ENCODE measurements at places on chromosomes 12 and 14.

- peaks cover 5% of the 10 kb centered on the region for H3K4me1 ChIP-seq
- H3K27me3 ChIP-seq = peaks cover 4% of the 10 kb centered on the region
- peak overlapping the region; percentile 37 for H3K4me3 ChIP-seq
- no peaks in the 10 kb centered on the region for H3K36me3 ChIP-seq
These were observed 67.9 kb upstream of the USP15 start for GRCh38 chr12:62192180-62192902.

GRCh38 chr12:124338876-124339603, 44.1 kb downstream of the RFLNA start:
- no peaks in the 10 kb centered on the region for H3K4me1 ChIP-seq
- H3K4me3 ChIP-seq = no peak overlapping the region
- no peak overlapping the region for H3K27ac ChIP-seq
- peaks cover 16% of the 10 kb centered on the region for H3K36me3 ChIP-seq
- no peaks in the 10 kb centered on the region for H3K27me3 ChIP-seq

DNA sequence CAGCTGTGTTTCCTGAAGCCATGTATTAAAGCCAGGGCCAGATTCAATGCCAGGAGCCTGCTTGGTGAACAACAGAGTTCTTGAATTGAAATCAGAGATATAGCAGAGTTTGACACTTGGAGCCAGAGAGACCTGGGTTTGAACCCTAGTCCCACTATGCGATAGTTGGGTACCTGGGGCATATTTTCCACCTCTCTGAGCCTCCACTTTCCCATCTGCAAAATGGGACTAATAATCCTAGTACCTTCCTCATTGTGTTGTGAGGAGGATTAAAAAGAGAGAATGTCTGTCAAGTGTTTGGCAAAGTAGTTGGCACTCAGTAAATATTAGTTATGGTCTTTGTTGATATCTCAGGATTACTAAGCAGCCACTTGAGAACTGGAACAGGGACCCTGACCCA, 6.0 kb upstream of the HRK start:
- H3K27me3 ChIP-seq = no peaks in the 10 kb centered on the region
- H3K4me1 ChIP-seq = no peaks in the 10 kb centered on the region
- no peaks in the 10 kb centered on the region for H3K36me3 ChIP-seq
- H3K27ac ChIP-seq = no peak overlapping the region

DNA sequence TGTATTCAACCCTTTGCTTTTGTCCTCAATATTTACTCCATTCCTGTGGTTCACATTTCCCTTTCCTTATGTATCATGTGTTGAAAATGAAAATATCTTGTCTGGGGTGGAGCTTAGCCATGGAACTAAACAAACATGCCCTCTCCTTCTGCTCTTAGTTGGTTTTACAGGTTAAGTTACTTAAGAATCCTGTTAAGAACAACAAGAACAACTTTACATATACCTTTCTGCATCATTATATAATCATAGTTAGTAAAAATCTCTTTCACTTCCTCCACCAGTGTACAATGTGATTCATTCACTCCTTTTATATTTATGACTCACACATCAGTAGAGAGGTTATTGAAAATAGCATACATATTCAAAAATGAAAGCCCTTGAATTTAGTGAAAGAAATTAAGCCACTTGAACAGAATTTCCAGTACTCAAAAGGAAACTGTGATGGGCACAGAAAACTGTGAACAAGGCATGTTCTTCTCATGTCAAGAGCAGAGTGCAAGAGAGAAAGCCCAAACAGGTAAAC, 307.7 kb downstream of the CCDC91 start:
- no peaks in the 10 kb centered on the region for H3K27me3 ChIP-seq
- no peaks in the 10 kb centered on the region for H3K4me1 ChIP-seq
- H3K27ac ChIP-seq = no peak overlapping the region
- no peaks in the 10 kb centered on the region for H3K36me3 ChIP-seq
- H3K4me3 ChIP-seq = no peak overlapping the region
- DNase-seq = no peak

DNA sequence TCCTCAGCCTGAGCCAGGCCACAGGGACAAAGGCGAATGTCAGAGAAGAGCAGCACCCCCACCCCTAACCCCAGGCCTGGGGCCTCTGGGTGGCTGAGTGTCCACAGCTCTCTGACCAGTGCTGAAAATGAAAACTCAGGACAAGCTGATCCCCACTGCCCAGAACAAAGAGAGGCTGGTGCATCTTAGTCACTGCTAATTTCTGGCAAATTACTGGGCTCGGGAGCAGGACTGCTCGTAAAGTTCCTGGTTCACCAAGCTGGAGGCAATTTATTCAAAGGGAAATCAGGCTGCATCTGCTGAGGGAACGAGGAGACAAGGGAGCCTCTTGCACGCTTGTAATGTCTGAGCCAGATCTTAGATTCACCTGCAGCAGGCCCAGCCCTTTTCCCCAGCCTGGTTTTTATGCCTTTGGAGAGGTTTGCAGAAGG, 43.2 kb downstream of the CALM1 start:
- H3K36me3 ChIP-seq = no peaks in the 10 kb centered on the region
- H3K27ac ChIP-seq = peak overlapping the region; percentile 7
- no peaks in the 10 kb centered on the region for H3K27me3 ChIP-seq
- no peaks in the 10 kb centered on the region for H3K4me1 ChIP-seq

- H3K36me3 ChIP-seq = no peaks in the 10 kb centered on the region
- H3K4me1 ChIP-seq = no peaks in the 10 kb centered on the region
- no peak overlapping the region for H3K4me3 ChIP-seq
- H3K27me3 ChIP-seq = no peaks in the 10 kb centered on the region
- H3K27ac ChIP-seq = peak overlapping the region; percentile 80
- no peak for DNase-seq
These were observed 112.0 kb downstream of the TSPAN8 start for GRCh38 chr12:71045781-71046180.

GRCh38 chr12:108816652-108817335, 40.6 kb downstream of the SSH1 start:
- H3K4me3 ChIP-seq = no peak overlapping the region
- peak overlapping the region; percentile 80 for H3K27ac ChIP-seq
- DNase-seq = no peak
- H3K4me1 ChIP-seq = no peaks in the 10 kb centered on the region
